SW480 (cell line): ENCODE measurements at places on chromosomes 7 and 10.

GRCh38 chr10:16902606-16903005 lies 85.4 kb upstream of the RSU1 start:
- DNase-seq: no peak

GRCh38 chr10:131475803-131476202 lies 164.3 kb upstream of the TCERG1L start:
- DNase-seq: no peak

- DNase-seq: peak; percentile 41
Measured at GRCh38 chr7:17063045-17063383, 181.2 kb upstream of the AGR3 start.

DNA sequence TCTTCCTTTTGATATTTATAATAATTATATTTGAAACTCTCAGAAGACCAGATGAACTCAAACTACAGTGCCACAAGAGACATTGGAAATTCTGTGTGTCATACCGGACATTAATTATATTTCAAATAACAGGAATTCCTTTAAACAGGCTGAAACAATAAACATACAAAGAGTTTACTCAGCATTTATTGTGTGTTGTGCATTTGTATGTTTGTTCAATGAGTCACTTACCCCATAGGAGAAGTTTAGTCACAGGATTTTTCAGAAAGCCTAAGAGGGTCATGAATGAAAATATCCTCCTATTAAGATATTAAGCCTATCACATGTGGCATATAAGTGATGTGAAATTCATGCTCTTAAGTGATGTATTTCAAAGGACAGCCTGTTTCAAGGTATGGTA lies 566.8 kb downstream of the CNTNAP2 start:
- DNase-seq: peak; percentile 33
